Activated CD8-positive, alpha-beta memory T cell treated with anti-CD3 and anti-CD28 coated beads for 4 hours (primary cell): ENCODE measurements at places on chromosomes 6 and 20.

DNA sequence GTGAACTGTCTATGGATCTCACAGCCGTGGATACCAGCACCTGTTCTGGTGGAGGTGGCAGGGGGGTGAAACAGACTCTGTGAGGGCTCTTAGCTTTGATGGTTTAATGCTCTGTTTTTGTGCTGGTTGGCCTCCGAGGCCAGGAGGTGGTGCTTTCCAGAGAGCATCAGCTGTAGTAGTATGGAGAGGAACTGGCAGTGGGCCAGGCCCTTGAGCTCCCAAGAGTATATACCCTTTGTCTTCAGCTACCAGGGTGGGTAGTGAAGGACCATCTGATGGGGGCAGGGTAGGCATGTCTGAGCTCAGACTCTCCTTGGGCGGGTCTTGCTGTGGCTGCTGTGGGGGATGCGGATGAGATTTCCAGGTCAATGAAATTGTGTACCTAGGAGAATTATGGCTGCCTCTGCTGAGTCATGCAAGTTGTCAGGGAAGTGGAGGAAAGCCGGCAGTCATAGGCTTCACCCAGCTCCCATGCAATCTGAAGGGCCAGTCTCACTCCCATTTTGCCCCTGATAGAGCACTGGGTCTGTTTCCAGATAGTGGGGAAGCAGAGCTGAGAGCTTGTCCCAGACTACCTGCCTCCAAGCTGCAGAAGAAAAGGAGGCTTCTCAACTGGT lies 102.7 kb upstream of the AHI1 start:
- DNase-seq = no peak

- DNase-seq = no peak
These were observed 2.1 kb downstream of the SCUBE3 start for GRCh38 chr6:35215665-35216411.

GRCh38 chr20:53322651-53323050 lies 271.0 kb downstream of the ZNF217 start:
- DNase-seq = no peak

DNA sequence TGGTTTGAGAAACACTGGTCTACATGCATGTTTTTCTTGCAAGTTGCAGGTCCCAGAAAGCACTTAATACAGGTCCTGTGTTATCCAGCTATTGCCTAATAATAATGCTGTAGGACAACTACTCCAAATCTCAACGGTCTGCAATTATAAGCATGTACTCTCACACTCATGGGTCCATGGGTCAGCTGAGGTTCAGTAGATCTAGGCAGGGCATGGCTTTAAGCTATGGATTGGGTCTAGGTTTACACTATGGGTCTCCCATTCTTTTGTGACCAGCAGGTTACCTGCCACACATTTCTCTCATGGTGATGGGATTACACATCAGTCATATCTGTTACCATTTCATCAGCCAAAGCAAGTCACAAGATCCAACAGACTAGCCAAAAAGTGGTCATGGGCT lies 13.9 kb downstream of the ISM1 start:
- DNase-seq = no peak

- DNase-seq = no peak
These were observed 15.7 kb downstream of the PPARD start for GRCh38 chr6:35358086-35358485.

DNA sequence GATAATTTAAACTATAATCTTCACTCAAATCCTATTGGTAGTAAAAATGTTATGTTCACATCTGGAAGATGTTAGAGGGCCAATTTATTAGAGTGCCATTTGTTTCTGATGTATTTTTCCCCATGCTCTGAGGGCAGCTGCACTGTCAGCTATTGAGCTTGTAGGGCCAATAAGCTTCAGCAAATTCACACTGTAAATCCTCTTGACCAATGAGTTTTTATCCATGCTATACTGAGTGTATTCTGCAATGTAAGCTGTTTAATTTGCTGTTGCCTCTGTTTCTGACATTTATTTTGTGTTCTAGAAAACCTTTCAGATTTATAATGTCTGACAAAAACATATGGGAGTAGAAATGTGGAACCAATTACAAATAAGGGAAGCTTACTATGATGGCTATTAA lies 62.6 kb downstream of the OGFRL1 start:
- no peak for DNase-seq
